ENCODE measurements at places on chromosomes 4 and X.

GRCh38 chr4:165779950-165780670 lies 92.9 kb upstream of the TLL1 start:
- no peak for DNase-seq

- DNase-seq = no peak
These were observed 63.2 kb downstream of the MGST2 start for GRCh38 chr4:139728840-139729239.

DNA sequence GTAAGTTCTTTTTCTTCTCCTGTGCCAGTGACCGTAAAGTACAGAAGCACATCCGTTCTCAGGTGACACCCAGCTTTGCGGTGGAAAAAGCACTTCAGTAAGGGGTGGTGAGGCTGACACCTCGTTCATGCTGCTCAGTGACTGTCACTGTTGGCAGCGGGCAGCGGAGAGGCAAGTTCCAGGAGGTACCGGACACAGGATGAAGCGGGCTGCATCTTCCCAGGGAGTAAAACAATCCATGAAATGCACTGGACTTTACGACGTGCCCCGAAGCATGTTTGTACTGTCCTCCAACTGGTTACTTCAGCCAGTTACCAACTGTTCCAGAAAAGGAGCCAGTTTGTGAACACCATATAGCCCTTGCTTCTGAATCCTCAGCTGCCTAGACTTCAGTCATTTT lies 110.7 kb downstream of the ZNF827 start:
- DNase-seq = no peak

GRCh38 chr4:173879509-173879908 lies 349.5 kb upstream of the HAND2 start:
- DNase-seq = no peak

DNA sequence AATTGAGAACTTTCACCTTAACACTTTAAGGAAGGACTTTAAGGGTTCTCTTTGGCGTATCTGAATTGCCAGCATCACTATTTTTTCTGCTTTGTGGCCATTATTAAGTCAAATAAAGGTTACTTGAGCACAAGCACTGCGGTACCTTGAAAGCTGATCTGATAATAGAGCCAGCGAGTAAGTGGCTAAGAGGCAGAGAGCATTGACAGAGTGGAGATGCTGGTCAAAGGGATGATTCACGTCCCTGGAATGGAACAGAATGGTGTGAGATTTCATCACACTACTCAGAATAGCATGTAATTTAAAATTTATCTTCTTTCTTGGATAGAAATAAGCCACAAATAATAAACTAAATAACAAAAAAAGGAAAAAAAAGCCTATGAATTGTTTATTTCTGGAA lies 57.1 kb upstream of the NPFFR2 start:
- DNase-seq = no peak

DNA sequence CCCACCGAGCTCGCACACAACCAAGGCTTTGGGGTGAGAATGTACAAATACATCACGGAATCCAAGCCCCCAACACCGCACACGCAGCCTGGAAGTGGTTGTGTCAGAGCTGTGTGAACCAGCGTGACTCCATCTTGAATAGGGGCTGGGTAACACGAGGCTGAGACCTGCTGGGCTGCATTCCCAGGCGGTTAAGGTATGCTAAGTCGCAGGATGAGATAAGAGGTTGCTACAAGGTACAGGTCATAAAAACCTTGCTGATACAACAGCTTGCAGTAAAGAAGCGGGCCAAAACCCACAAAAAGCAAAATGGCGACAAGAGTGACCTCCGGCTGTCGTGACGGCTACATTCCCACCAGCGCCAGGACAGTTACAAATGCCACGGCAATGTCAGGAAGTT lies 258.4 kb downstream of the DHRSX start:
- no peak for DNase-seq

- no peak for DNase-seq
These were observed 30.0 kb downstream of the PAPSS1 start for GRCh38 chr4:107689912-107690587.

DNA sequence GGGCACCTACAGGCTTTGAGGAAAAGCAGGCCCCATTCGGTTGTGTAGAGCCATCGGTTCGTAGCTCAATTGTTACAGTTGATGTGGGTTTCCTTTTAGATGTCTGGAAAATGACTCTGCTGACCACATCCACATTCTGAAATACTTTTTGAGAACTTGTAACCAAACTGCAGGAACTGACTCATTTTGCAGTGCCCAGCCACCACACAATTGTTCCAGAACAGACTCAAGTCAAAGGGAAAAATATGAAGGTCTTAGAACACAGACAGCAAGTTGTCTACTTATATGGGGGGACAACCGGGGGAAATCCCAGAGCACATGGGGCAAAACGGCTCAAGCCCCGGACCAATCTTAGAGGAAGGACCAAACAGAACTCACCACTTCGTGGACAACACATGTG lies 557.6 kb upstream of the DIPK2B start:
- no peak for DNase-seq

GRCh38 chr4:15451866-15452765 lies 17.6 kb upstream of the CC2D2A start:
- DNase-seq = no peak

GRCh38 chr4:177964693-177965168 lies 522.5 kb upstream of the AGA start:
- DNase-seq = no peak

GRCh38 chr4:15737255-15737654 lies 34.4 kb downstream of the BST1 start:
- no peak for DNase-seq

- no peak for DNase-seq
These were observed 18.1 kb downstream of the FNIP2 start for GRCh38 chr4:158786955-158787354.

DNA sequence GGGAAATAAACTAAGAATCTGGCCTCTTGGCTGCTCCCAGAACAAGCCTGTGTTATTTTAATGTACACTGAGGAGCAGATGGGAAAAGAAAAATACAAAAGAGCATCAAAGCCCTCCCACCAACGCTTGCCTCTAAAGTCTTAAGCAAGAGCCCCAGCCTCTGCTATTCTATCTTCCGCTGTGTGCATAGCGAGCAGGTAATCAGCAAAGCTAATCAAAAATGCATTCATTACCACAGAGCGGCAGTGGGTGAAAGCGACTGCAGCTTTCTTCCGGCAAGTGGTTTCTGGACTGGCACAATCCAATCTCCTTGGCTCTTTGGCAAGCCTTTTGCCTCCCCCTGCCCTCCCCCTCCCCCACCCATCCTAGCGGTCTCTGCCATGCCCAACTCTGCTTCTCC lies 13.5 kb upstream of the GRIA3 start:
- no peak for DNase-seq

- DNase-seq = no peak
These were observed 778.7 kb downstream of the CENPC start for GRCh38 chr4:66766557-66766956.

- DNase-seq = no peak
These were observed 45.2 kb upstream of the TRIM2 start for GRCh38 chr4:153159016-153159415.

GRCh38 chrX:27815209-27815608 lies 7.4 kb downstream of the MAGEB10 start:
- DNase-seq = no peak

- no peak for DNase-seq
These were observed 503.3 kb downstream of the PCDH18 start for GRCh38 chr4:137029026-137029425.

- no peak for DNase-seq
These were observed 28.4 kb downstream of the GUCY1B1 start for GRCh38 chr4:155787113-155787710.

GRCh38 chr4:6855692-6856297 lies 53.8 kb upstream of the TBC1D14 start:
- DNase-seq = no peak

- no peak for DNase-seq
These were observed 92.1 kb downstream of the HMX1 start for GRCh38 chr4:8779490-8779932.

- no peak for DNase-seq
These were observed 47.7 kb downstream of the PRPS1 start for GRCh38 chrX:107675823-107676555.

DNA sequence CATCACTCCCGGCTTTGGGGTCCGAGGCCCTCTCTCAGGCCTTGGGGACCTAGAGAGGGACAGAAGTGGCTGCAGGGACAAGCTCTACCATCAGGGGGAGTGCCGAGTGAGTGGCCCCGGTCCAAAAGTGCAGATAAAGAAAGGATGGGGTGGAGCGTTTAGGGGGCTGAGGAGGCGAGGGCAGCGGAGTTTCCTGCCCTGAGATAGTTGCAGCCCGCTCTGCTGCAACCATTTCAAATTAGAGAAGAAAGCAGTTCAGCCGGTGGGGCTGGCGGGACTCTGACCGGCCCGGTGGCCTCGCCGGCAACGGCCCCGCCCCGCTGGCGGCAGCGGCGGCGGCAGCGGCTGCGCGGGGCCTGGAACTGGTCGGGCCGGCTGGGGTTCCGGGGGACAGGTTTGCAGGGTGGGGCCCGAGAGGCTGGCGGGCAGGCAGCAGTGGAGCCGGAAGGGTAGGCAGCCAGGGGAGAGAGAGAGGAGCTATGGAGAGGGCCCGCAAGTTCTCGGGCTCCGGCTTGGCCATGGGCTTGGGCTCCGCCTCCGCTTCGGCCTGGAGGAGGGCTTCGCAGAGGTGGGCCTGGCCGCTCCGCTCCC lies 7.6 kb downstream of the DLG3 start:
- DNase-seq = no peak

DNA sequence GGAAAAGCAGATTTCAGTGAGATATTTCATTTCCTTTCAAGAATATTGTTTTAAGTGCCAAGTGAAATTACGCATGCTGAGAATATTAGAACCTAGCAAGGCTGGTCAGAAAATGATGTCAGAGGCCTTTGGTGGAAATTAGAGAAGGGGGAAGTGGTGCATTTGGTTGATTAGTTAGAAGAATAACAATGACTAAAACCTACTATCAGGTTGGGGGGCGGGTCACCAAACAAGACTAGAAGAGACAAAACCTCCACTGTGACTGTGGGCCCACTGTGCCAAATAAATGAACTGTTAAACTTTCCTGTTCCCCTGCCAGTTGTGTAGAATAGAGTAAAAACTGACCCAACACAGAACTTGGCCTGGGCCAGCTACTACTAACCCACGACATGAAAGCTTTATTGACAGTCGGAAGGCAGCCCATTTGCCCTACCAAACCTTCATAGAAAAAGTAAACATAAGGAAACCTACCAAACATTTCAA lies 2.9 kb downstream of the RAPGEF2 start:
- DNase-seq = no peak

- no peak for DNase-seq
These were observed 2.7 kb downstream of the LEF1 start for GRCh38 chr4:108166038-108166437.

DNA sequence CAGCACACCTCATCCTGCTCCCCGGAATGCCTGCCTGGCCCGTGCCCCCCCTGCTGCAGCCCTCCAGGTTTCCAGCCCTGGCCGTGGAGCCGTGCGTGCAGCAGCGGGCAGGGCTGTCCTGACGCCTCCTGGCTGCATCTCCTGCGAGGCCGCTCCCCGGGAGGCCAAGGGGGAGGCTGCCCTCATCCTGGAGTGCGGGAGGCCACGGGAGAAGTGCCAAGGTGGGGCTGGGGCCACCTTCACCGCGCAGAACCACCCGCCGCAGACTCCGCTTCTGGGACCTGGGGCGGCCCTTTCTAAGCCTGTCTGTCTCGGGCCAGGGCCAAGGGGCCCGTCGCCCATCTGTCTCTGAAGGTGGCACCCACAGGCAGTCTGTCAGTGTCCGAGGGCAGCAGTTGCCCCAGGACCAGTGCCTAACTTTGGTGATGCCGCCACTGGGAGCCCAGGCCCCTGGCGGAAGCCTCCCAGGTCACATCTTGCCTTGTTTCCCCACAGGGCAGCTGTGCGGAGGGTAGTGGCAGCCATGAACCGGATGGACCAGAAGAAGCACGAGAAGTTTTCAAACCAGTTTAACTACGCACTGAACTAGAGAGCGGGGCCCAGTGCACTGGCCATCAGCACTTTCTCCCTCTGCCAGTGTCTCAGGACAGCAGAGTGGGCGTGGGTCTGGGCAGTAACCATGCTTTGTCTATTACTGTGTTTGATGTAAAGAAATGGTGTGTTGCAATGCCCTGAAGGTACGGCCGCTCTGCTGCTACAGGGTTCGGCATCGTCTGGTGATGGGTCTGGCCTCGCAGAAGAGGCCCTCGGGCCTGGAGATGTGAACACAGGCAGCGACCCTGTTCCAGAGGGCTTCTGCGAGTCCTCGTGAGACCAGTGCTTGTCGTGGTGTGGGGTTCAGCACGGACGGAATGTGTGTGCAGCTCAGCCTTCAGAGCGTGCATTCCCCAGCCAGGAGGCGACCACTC lies 20.6 kb downstream of the NKX1-1 start:
- no peak for DNase-seq

GRCh38 chr4:174009686-174010451 lies 273.6 kb downstream of the FBXO8 start:
- DNase-seq = no peak

GRCh38 chr4:6452897-6453687 lies 19.3 kb downstream of the PPP2R2C start:
- no peak for DNase-seq

DNA sequence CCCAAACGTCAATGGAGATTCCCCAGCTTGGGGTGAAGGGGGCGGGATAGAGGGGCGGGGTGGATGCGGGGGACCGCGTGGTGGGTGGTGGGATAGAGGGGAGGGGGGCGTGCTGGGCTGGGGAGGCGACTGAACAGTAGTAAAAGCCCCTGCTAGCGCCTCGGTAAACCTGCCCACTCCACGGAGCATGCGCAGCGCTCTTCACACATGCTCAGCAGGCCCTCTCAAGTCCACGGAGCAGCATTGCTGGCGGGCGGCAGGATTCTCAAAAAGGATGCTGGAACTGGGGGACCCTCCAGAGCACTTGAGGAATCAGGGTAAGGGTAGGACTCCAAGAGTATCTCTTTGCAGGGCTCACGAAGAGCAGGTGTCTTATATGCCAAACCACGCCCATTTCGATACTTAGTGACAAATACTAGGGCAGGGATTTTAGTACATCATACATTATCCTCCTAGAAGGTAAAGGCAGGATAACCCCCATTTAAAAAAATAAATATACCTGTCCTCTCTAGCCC lies 378 bp upstream of the RPS6KA6 start:
- no peak for DNase-seq

GRCh38 chrX:108736509-108737479 lies at the start of gene IRS4:
Gene IRS4 (minus strand): TSS chrX:108736563.
- DNase-seq = no peak

DNA sequence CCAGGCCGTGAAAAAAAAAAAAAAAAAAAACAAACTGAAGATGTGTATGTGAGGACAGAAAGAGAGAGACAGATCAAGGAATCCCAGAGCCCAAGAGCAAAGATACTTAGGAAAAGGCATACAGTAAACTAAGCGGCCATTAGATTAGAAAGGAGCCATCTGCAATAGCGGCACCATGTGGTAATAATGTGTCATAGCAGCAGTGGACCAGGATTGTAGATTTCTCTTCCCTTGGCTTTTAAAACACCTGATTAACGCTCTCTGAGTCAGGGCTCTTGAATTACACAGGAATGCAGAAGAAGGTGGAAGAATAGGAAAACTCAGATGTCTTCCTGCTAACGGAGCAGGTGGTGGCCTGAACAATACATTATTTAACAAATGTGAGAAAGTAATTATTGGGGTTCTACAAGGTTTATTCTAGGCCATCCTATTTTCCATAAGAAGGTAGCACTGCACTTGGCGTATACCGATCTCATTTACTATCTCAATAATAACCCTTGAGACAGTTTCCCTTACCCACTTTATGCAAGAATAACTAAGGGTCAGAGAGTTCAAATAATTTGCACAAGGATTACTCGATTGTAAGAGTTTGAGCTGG lies 182.7 kb downstream of the KCNIP4 start:
- no peak for DNase-seq

- DNase-seq = no peak
These were observed 57.3 kb upstream of the WDR19 start for GRCh38 chr4:39124885-39125599.

Data from cerebellar nuclear complex (tissue), 1 donor.